ENCODE measurements at places on chromosomes 7 and 10.
A peak's percentile ranks its signal among the peaks of the same experiment; 100 is the strongest.

DNA sequence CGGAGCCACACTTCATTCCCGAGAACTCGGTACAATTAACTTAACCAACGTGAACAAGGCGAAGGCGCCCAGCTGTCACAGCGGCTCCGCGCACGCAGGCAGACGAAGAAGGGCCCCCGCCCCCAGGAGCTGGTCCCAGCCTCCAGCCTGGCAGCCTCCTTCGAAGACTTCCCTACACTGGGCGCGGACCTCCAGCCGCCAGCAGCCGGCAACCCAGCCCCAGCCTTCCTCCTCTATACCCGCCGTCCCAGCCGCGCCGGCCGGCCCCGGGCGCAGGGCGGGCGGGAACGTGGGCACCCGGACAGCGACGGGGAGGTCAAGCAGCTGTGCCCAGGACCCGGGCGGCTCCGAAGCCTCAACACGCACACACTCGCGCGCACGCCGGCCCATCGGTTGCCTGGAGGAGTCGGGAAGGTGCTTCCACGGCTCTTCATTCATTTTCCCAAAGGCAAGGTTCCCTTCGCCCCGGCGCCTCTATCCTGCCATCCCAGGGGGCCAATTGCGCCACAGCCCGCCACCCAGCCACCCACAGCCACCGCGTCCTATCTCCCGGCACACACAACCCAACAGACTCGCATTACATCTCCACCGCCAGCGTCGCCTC lies 1.6 kb downstream of the CHST15 start:
- DNase-seq = no peak

DNA sequence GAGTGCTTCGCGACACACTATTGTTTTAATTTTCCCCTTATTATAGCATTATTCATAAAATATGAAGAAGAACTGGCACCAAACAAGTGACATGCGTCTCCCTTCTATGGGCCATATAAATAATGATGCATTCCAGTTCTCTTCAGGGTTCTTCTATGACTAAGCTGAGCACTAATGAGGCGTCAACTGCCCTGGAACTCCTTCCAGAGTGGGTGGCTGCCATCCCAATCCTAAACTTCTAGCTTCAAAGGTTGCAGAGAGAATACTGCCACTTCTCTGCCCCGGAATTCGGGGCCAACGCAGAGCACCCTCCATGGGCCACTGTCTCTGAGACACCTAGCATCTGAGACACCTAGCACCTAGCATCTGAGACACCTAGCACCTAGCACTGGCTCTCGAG lies 37.7 kb upstream of the FOXI2 start:
- DNase-seq = no peak

GRCh38 chr7:96320442-96320841 lies 1.5 kb downstream of the SLC25A13 start:
- DNase-seq = no peak

- DNase-seq = no peak
These were observed 89.1 kb downstream of the EGFR start for GRCh38 chr7:55107946-55108345.

DNA sequence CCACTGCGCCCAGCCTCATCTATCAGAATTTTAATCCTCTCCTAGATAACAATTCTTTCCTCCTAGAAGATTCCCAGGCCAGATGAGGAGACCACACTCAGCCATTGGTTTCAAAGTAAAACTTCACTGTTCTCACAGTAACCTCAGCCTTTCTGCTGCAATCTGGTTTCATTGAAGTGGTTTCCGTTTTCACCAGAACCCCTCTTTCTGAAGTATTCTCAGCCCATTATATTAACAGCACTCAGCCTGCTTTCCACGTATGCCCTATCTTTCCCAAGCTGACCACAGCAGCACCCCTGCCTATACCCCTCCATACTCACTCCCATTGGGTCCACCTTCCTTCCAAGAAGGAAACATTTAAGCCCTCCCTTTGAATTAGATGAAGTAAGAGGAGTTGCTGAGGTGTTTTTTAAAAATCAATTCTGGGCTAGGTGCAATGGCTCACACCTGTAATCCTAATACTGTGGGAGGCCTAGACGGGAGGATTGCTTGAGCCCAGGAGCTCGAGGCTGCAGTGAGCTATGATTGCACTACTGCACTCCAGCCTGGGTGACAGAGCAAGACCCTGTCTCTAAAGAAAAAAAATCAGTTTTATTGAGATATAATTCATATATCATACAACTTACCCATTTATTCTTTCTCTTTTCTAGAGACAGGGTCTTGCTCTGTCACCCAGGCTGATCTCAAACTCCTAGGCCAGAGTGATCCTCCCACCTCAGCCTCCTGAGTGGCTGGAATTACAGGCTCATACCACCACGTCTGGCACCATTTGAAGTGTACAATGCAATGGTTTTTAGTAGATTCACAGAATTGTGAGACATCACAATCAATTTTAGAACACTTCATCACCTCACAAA lies 11.3 kb downstream of the PLAU start:
- DNase-seq = no peak

GRCh38 chr10:102285133-102285532 lies 39.8 kb downstream of the GBF1 start:
- no peak for DNase-seq

GRCh38 chr10:51532044-51532443 lies 167.4 kb downstream of the CSTF2T start:
- DNase-seq = no peak

GRCh38 chr7:14688208-14688607 lies 214.3 kb downstream of the DGKB start:
- DNase-seq = no peak

DNA sequence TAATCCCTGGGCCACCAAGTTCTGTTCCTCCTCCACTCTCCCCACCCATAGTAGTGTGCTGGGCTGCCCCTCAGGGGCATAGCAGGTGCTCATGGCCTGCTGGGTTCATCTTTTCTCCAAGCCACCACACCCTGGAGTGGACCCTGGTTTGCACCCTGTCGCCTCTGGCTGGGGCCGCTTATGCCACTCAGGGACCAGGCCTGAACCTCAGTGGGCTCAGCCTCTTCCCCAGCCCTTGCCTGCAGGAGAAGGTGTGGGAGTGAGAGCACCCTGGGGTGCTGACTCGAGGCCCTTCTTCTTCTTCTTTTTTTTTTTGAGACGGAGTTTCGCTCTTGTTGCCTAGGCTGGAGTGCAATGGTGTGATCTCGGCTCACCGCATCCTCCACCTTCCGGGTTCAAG lies 10.2 kb downstream of the CLIP2 start:
- DNase-seq = no peak

GRCh38 chr7:33373195-33373594 lies 243.8 kb downstream of the BBS9 start:
- no peak for DNase-seq

DNA sequence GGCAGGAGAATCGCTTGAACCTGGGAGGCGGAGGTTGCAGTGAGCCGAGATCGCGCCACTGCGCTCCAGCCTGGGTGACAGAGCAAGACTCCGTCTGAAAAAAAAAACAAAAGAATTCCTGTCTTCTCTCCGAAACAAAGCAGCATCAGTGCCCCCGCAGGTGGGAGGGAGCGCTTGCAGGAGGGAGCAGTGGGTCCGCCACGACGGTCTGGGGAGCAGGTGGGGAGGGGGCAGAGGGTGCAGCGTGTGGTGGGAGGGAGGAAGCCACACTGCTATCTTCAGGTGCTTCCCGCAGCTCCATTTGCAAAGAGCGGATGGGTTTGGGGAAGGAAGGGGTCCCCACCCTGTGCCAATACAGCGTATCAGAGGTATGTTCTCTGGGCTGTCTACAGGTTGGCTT lies 31.7 kb downstream of the LIMK1 start:
- DNase-seq = no peak

DNA sequence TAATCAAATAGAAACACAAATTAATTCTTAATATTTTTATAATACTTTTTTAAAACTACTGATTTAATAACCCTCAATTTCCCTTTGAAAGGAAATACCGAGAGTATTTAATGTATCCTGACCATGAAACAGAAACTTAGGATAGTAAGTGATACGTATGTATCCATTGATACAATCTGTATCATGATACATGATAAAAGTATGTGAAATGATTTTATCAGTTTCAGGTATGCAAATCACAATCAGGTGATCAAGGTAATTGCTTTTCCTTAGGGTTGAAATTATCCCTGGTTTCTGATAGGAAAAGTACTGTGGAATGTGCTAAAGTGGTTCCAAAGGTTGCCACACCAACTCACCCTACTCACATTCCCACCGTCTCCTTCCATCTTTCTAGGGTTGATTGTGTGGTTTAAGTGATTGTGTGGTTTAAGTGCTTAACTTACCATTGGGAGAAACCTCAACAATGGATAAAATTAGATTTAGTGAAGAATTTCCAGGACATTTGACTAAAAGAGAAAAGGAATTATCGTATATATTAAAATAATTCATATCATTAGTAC lies 138.3 kb downstream of the LRRN3 start:
- DNase-seq = no peak

- DNase-seq = no peak
These were observed 66.1 kb downstream of the MCMBP start for GRCh38 chr10:119806334-119807130.

GRCh38 chr7:71626206-71626605 lies 494.3 kb downstream of the GALNT17 start:
- DNase-seq = no peak

DNA sequence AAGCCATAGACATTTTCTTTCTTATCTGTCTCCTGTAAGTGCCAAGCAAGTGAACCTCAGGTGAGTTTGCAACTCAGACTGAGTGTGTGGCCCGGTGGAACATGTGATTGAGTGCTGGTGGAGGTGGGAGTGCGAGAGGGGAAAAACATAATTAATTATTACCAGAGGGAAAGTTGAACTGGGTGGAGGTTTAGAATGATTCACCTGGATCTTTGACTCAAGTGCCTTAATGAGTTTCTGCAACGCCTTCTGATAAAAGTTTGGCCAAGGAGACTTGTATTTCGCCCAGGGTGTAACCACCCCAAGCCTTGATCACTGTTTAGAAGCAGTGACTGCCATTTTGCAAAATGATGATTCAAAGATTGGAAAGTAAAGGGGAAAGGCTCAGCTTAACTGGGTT lies 513.9 kb downstream of the GATA3 start:
- no peak for DNase-seq

DNA sequence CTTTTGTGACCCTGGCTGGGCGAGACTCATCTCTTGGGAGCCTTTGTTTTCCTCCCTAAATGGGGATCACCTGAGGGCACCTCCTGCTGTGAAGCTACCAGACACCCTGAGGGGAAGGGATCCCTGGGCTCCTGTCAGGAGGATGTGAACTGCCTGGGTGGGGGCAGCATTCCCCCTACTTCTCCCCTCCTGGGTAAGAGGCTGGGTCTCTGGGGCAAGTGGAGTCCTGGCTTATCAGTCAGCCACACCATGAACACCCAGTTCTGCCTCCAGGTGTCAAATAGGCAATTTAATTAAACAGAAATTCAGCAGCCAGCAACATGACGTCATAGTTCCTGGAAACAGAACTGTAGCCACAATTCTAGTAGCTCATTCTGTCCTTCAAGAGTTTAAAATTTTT lies 97.7 kb upstream of the RET start:
- DNase-seq = no peak

DNA sequence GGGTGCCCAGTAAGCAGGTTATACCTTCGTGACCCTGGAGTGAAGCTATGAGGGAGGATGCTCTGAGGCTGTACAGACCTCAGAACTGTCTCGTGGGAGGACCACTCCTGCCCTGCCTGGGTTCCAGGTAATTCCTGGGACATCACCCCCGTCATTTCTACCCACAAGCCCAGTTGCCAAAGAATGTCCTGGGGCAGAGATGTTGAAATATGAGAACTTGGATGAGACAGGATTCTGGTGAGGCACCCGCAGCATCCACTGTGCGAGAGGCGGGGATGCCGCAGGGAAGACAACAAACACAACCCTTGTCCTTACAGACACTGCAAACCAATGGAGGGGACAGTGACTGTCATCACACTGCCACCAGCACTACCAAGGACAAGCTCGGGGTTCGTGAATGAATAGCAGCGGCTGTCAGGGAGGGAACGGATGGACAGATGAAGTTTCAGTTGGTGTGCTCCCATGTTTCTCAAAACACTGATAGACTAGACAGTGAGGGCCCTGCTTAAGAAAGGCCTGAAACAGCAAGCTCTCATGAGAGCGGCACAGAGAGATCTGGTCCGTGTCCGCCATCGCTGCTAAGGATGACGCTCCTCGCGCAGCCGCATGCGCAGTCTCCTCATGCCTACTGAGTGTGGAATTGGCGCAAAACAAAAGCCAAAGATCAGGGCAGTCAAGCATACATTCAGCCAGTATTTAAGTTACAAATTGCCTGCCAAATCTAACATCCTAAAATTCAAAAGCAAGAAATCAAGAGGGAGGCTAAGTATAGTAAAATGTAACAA lies 82.0 kb upstream of the RHEB start:
- no peak for DNase-seq

DNA sequence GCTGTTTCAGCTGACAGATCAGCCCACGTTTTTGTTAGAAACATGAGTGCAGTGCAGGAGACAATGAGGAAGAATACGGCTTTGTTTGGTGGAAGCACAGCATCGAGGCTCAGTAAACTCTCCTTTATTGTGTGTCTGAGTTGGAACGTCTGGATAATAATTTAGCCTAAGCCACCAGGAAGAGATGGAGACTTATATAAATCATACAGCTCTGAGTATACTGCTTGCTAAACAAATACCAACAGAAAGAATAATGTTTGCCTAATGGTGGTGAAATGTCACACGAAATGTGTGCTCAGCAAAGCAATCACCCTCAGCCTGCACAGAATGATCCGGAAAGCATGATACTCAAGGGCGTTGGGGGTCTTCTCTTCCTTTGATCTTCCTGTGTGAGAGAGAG lies 664.1 kb upstream of the ADARB2 start:
- DNase-seq = no peak

- DNase-seq = no peak
These were observed 22.7 kb downstream of the RBM28 start for GRCh38 chr7:128321044-128321422.

- DNase-seq = no peak
These were observed 2.1 kb downstream of the ADK start for GRCh38 chr10:74153123-74153522.

- DNase-seq = no peak
These were observed 243.9 kb upstream of the POT1 start for GRCh38 chr7:125173571-125173970.

GRCh38 chr7:142030848-142031247 lies 35.2 kb downstream of the MGAM start:
- peak; percentile 59 for DNase-seq

DNA sequence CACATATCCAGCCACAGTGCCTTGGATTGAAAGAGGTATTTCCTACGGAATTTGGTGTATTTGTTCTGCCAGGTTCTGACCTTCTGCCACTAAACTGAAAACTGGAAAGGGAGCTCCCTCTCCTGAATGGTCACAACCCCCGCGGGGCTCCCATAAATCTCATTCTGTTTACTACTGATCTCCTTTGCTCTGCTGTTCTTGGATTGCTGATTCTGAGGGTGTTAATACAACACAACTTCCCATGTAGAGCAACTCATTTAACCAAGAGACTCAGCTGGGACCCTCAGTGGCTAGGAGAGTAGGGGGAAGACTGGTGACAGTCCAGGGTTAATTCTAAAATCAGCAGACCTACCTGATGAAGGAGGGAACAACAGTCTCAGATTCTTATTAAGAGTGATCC lies 662.9 kb downstream of the INHBA start:
- no peak for DNase-seq

DNA sequence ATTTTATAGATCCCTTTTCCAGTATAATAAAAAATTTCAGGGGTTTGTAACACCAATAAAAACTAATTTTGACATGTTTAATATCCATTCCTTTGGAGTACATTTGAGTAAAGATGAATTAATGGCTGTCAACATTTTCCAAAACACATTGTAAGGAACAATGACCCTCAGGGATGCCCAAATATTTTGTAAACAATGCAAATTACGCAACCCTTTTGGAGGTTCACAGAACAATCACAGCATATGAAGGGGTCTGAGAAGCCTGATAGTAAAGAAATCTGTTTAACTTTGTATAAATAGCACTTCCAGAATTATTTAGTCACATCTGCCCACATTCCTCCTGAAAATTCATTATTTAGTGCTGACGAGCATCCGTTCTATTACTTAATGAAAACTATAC lies 152.8 kb upstream of the FEZF1 start:
- no peak for DNase-seq
